ENCODE measurements at places on chromosomes 12 and 14.
A peak's percentile ranks its signal among the peaks of the same experiment; 100 is the strongest.

DNA sequence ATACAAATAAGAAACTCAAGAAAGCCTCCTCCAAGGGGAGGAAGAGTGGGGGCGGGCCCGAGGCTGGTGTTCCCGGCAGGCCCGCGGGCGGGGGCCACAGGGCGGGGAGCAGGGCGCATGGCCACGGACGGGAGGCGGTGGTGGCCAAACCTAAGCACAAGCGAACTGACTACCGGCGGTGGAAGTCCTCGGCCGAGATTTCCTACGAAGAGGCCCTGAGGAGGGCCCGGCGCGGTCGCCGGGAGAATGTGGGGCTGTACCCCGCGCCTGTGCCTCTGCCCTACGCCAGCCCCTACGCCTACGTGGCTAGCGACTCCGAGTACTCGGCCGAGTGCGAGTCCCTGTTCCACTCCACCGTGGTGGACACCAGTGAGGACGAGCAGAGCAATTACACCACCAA, 8.7 kb downstream of the DACT1 start:
- no peak for DNase-seq

DNA sequence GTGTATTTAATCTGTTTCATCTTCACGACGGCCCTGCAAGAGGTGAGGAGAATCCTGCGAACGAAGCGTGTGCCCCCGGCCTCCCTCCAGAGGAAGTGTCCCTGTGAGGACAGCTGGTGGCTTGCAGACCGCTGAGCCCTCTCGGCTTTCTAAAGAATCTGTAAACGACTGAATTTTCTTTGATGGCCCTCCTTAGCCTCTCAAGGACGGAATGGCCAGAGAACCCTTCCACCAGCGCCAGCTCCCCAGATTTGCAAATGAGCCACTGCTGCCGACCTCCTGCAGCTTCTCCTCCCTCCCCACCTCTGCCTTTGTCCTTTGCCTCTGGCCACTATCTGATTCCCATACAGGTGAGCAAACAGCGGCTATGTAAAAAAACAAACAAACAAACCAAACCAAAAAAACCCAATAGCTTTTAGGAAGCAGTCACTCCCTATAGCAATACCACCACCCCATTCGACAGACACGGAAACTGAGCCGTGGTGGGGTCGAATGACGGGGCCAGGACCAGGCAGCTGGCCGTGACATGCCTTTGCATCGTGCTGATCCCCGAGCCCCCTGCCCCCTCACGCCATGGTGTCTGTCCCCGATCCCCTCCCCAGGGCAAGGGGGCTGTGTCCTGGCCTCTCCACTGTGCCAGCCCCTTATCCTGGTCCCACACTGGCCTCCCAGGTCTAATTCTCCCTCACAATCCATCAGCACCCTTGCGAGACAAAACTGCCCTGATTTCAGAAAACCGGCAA, 23.6 kb downstream of the RFLNA start:
- no peak for DNase-seq

DNA sequence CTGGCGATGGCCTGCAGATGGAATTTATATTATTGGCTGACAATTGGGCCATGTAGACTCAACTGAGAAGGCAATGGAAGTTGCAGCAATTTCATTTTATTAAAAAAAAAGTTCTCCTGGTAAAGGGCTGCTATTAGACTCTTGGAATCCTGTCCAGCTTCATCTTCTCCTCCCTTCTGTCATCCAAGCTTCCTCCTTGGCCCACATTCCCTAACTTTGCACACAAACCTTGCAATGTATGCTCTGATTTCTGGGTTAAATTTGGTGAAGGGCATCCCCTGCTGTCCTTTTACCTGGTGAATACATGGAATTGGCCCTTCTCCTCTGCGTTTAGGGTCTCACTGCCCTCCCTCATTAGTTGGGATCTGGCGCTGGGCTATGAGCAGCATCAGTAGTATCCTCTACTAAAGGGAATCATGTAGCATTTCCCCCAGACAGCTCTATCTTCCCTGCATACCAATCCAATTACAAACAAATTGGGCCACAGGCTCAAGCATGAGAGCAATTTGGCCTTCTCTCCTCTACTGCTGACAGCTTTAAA, 336.9 kb downstream of the BMP4 start:
- DNase-seq = no peak

- DNase-seq = no peak
Observed at GRCh38 chr12:3002646-3003045, 43.4 kb downstream of the TEAD4 start.

DNA sequence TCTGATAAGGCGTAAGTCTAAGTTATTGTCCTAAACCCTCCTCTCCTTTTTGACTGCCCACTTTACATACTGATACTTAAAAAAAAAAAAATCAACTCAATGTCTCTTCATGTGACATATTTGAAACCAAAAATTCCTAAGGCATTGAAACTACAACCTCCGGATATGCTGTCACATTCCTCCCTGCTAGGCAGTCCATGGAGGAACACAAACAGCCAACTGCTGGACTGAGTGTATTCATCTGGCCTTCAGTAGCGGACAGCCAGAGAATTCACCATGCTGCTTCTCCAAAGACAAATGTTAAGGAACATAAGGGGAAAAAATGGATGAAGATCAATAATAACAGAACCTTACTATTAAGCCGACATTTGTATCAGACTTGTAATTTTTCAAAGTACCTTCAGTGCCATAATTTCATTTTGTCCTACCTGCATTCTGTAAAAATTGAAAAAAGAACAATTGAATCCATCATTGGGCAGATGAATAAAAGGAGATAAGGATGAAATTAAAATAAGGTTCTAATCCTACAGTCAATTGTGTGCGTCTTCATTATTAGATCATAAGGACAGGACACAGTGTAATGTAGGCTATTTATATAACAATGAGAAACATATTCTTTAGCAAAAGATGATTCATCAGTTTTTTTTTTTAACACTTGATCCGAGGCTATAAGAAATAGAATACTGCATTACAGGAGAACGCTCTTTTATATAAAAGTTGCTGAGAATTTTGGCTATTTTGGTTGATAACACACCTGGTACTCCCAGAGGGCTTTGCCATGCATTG, 12.2 kb downstream of the RERG start:
- DNase-seq = no peak

GRCh38 chr14:22994762-22995275, 12.5 kb upstream of the AJUBA start:
- DNase-seq = peak; percentile 49

DNA sequence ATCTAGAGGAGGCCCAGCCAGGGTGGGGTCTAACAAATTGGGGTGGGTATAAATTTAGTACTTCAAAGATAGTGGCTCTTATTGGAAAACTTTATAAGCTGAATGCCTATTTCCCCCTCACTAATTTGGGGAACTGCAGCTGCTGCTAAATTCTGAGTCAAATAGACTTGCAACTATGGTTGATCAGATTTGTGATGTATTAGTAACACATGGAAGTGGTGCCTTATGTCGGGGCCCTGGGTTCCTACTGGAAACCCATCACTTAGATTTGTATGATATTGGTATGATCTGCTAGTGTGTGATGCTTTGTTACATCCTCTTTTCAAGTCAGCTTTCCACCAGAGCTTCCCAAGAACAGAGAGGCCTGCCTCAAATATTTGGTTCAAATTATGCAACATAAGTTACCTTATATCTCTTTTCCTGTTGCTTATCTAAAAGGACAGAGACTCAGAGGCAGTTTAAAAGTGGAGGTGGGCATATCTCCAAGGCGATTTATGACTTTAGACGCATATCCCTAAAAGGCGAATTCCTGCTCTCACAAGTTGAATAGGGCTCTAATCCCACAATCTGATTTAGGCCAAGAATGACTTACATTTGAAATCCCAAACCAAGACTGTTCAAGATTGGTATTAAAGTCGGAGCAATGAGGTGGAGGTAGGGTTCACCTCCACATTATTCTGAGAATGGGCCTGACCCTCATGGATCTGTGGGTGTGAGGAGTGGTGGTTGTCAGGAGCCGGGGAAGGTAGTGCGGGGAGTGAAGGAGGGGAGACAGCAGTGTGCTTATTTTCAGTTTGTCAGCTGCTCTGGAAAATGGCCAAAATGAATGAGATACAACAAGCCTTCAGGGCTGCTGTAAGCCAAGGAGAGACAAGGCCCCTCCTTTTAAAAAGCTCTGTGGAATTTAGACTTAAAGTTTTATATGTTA, 425.8 kb downstream of the RAD51B start:
- DNase-seq = no peak

- DNase-seq = no peak
Observed at GRCh38 chr12:4938900-4939299, 29.2 kb downstream of the KCNA1 start.

- no peak for DNase-seq
Observed at GRCh38 chr12:130642856-130643255, 73.2 kb downstream of the RIMBP2 start.

- DNase-seq = peak; percentile 21
Observed at GRCh38 chr12:51973560-51973959, 22.1 kb downstream of the ACVR1B start.

DNA sequence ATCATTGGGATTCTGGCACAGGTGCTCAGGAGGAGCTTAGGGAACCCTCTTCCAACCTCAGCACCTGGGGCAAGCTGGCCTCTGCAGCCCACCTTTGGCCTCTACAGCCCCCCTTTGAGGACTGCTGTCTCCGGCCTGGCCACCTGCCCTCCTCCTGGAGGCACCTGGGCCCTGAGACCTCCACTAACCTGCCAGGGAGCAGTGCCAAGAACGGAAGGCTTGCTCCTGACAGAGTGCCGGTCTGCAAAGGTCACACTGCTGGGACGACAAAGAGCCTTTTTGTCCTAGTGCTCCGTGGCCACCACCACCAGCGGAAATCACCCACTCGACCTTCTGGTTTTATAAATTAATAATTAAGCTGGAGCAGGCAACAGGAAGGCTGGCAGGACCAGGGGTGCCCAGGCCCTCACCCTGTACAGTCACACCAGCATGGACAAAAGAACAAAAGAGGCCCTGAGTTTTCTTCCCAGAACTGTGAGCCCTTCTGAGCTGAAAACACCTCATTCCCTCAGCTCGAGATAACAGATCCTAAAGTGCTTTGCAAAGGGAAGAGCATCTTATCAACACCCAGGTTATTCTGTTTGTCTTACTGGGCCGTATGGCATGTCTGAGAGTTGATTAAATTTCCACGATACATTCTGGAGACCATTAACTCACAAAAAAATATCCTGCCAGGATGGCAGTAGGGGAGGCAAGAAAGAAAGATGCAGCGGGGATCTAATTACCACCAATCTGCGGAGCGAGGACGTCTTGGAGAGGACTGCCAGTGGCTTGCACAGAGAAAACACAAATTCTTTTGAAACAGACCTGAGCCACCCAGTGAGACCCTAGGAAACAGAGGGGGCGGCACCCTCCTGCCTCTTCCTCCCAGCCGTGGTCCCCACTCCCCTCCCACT, 8.2 kb downstream of the TESC start:
- DNase-seq = no peak

DNA sequence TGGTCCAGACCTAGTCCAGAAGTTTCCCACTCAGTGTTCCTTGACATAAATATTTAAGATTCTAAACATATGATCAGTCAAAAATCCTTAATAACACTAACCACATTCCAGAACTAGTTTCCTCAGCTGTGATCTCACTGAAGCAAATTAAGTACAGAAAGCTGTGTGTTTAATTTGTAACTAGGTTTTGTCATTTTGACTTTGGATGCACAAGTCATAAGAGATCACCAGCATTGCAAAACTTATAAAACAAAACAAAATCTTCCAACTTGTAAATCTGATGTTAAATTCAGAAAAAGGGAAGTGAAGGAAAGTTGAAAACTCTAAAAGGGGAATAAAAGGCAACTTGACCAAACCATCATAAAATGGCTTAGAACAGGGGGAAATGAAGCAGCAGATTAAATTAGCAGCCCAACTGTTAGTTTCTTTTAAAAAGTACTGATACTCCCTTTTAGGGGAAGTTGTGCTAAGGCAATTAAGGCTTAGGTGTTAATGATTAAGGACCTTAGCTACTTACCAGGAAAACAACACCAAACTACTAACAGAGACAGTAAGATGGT, 56.6 kb downstream of the SH2B3 start:
- no peak for DNase-seq

DNA sequence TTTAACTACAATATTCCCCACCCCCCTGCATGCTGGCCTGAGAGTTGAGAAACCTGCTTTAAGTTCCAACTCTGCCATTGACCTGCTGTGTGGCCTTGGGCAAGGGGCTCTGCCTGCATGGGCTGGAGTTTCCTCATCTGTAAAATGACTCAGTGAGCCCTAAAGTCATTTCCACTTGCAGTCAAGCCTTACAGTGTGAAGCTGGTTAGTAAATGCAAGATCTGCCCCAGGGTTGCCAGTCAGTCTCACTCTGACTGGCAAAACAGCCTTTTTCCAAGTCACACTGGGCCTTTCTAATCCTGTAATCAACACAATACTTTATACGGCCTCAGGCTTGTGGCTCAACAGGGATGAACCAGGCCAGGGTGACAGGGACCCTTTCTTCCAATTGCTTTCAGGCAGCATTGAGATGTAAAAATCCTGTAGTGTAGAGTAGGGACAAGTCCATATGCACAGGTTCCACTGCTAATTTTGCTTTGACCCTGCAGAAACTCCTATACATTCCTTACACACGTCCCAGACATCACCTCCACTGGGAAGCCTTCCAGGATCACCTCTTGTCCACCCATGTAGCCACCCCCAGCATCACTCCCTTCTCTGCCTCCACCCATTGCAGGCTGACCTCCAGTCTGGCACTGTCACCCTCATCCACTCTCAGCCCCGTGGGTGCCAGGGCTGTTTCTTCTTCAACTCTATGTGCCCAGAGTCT, 42.6 kb upstream of the PRIMA1 start:
- DNase-seq = no peak

DNA sequence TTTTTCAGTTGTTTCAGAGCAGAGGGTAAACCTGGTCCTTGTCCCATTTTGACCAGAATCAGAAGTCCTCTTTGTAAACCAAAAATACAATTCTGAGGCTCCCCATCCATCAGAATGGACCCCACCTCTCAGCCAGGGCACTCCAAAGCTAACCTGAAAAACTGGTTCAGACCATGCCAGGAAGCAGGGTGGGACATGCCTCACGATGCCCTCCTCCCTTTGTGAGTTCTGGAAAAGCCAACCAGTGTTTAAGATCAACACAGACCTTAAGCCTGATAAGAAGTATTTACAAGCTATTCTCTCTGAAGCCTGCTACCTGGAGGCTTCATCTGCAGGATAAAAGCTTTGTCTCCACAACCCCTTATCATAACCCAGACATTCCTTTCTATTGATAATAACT, 35.4 kb downstream of the TNFAIP2 start:
- DNase-seq = no peak

GRCh38 chr14:96064866-96065265, 25.7 kb downstream of the C14orf132 start:
- DNase-seq = no peak

GRCh38 chr12:43982544-43982943, 146.7 kb downstream of the TMEM117 start:
- no peak for DNase-seq

- no peak for DNase-seq
Observed at GRCh38 chr14:61266891-61267740, 14.0 kb downstream of the TMEM30B start.

- DNase-seq = no peak
Observed at GRCh38 chr12:116537101-116537904, 21.9 kb upstream of the MAP1LC3B2 start.

GRCh38 chr14:30985796-30986195, 39.7 kb upstream of the AP4S1 start:
- DNase-seq = no peak

Measured in endothelial cell of umbilical vein (primary cell).